Smooth muscle cell of trachea (primary cell): ENCODE measurements at places on chromosomes 3 and 15. TPM values are rescaled to one million over a fixed set of nuclear protein-coding genes. Genes with fewer than 3 reads are reported as not detected.

LDHAL6B gene
- not detected in 2 replicates for total RNA-seq

FOXB1 gene
- not detected in 2 replicates for total RNA-seq

MORC1 gene
- total RNA-seq: not detected in 2 replicates

STAB1 gene
- 0.17 and 1.6 TPM in 2 replicates for total RNA-seq
